LHCN-M2 (cell line): ENCODE measurements at places on chromosomes 5 and 9. TPM values are rescaled to one million over a fixed set of nuclear protein-coding genes. Genes with fewer than 3 reads are reported as not detected.

DNA sequence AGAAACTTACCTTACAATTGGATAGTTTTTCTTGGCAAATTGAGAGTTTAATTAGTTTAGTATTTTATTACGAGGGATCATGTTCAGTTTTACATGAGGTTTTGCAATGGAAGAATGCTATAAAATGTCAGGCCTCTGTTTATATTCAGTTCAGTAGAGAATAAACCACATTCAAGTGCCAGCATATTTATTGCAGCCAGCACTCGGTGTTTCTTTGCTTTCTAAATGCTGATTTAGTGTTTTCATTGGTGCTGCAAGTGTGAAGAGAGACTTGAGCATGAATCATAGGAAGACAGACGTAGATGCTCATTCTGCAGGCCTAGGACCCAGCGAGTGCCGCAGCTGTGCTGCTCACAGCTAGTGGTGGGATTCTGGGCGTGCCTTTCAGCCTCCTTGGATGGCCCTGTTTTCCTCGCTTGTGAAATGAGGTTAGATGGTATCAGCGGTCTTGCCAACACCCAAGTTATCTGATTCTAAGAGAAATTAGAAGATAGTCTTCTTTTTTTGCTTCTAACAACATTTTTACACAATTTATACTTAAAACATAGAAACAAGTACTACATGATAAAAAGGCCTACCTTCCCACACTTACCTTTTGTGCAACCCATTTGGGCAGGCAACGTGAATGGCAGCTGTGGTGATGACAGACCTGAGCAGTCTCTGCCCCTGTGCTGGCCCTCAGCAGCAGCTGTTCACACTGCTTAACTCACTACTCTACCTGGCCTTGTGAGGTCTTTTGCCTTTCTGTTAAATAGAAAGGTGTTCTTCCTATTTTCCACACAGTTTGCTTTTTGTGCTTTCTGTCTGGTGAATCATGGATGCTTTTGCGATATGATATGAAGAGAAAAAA, 26.8 kb upstream of the TNFAIP8 start:
- DNase-seq, result peak; percentile 81

DNA sequence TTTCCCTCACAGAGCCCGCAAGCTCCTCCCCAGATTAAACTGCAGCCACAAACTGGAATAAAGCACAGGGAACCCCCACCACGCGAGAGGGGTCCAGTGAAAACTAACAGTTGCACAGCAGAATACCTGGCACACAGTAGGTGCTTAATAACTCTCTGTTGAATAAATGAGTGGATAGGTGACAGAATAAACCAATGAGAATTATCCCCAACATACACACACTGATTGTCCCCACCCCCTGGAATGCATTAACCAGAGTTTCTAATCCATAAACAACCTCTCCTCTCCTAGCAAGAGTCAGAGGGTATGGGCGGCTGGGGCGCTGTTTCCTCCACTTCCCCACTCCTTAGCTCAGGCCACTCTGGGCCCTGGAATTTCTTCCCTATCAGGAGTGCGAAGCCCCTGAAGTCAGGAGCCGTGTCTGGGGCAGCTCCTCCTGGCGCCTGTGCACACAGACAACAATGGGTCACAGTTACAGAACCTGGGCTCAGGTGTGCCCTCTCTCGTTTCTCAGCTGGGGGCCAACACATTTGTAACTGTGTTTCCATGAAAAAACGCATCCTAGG, 27.6 kb downstream of the RAPGEF1 start:
- DNase-seq, result no peak

DNA sequence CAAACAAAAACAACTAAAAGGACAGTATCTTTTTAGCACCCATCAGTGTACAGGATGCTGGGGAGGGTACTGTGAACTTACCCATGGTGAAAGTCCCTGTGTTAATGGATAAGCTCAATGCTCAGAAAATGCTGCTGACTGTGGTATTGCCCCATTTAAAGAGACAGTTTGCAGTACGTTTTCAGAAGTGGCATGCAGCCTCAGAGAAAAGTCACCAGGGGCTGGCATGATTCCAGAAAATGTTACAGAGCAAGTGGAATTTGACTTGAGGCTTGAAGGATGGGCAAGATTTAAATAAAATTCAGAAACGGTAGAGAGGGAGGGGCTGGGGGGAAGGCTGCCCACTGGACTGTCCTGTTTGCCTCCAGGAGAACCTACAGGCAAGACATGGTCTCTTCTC, 7.2 kb downstream of the S1PR3 start:
- DNase-seq, result no peak

Gene HACD4
- 0.34 and 0.38 TPM in 2 replicates for total RNA-seq

Gene DNAJB5
- 18.3 and 20.8 TPM in 2 replicates for total RNA-seq

Gene CCDC187
- total RNA-seq, result not detected in 2 replicates

DNA sequence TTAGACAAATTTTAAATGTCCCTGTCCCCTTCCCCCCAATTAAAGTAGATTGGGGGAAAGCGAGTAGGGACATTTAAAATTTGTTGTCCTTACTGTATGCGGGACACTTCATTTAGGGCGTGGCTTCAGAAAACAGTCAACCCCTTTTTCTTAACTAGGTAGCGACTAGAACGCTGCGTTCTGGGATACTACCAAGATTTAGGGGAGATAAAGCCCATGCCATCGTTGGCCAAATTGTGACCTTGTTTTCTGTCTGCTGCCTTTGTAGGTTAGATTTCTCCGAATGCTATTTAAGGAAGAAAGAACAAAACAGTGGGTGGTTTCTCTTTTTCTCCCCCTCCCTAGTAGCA, 1.2 kb downstream of the CKS2 start:
- peak; percentile 32 for DNase-seq

GRCh38 chr5:179668391-179668790, 12.4 kb downstream of the CBY3 start:
- peak; percentile 56 for DNase-seq

- DNase-seq, result peak; percentile 82
Observed at GRCh38 chr9:22158927-22159346, 149.8 kb upstream of the CDKN2B start.

Gene C9orf50
- total RNA-seq, result not detected in 2 replicates

GRCh38 chr9:91073049-91073810, 271.6 kb downstream of the SYK start:
- DNase-seq, result no peak

DNA sequence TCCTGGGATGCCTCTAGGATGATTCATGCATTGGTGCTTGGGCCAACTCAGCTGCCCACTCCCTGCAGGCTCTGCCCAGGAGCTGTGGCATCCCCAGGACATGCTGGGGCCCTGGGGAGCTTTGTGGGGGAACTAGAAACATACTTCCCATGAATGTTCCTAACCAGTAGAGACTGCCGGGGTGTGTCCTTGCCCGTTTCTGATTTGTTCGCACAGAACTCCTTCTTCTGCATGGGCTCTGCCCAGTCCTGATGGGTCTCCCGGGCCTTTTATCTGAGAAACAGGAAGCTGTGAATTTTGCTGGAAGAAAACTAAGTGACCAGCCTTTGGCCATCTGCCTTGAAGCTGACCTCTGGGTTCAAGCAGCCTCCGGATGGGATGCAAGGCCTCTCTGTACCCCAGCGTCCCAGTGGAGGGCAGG, 71.6 kb upstream of the RNU6ATAC start:
- DNase-seq, result peak; percentile 47

Gene SLC4A9
- not detected in 2 replicates for total RNA-seq

- peak; percentile 53 for DNase-seq
Observed at GRCh38 chr5:147223948-147224791, 10.7 kb upstream of the STK32A start.

Gene LNPEP
- total RNA-seq, result 20.3 and 29.5 TPM in 2 replicates

- DNase-seq, result no peak
Observed at GRCh38 chr5:56327809-56328208, 94.7 kb upstream of the ANKRD55 start.

GRCh38 chr5:157793301-157793700, 49.8 kb downstream of the LSM11 start:
- DNase-seq, result no peak

DNA sequence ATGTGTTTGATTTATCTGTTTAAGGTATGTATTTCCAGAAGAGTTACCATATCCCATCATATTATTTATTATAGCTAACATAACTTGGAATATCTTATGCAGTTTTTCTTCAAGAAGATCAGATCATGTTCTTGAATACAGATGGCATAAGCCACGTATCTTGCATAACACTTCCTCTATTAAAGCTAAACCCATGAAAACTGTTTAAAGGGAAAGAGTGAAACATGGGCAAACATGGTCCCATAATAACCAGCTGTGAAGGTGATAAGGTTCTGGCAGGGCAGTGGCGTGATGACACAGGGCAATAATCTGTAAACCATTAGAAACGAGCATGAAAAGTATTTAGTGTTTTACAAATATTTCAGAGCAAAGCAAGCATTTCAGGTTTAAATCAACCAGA, 34.2 kb downstream of the EFNA5 start:
- DNase-seq, result no peak

Gene FOXD4L6
- total RNA-seq, result 0.38 TPM in 1 of 2 replicates, not detected in the other

Gene MAP1B
- 66.9 and 197 TPM in 2 replicates for total RNA-seq

Gene TUSC1
- total RNA-seq, result 11.7 and 14.1 TPM in 2 replicates

GRCh38 chr9:33943389-33943788, 105.3 kb downstream of the UBAP2 start:
- no peak for DNase-seq

DNA sequence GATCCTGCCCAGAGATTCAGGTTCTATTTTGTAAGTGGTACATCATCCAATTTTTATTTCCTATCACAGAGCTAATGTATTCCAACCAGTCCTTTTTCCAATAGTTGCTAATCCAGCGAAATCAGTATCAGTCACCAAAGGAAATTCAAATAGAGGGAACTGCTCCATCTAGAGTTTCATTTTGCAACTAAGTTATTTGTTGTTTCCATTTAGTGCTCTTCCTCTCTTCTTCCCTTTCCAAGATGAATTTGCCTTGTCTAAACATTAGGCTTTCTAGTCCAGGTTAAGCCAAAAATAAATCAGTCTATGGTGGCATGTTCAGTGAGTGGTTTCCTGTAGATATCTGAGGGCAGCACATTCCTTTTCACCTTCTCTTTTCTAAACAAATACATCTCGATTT, 79.8 kb upstream of the SPATA31D4 start:
- peak; percentile 32 for DNase-seq

DNA sequence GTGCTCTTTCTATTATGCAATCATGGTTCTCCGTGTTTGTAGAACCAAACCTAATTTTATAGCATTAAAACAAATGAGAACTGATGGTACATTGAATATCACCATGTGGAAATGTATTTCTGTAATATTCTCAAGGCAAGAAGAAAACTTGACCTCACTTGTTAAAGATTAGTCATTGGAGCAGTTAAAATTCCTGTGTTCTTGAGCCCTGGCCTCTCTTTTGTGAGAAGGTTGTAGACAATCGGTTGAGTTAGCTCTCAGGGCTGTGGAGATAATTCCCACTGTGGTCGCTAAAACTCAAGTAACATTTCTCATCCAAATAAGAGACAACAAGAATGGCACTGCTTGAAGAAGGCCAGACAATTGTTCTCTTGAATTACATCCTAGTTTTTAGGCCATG, 216.0 kb upstream of the KLF4 start:
- DNase-seq, result peak; percentile 27

DNA sequence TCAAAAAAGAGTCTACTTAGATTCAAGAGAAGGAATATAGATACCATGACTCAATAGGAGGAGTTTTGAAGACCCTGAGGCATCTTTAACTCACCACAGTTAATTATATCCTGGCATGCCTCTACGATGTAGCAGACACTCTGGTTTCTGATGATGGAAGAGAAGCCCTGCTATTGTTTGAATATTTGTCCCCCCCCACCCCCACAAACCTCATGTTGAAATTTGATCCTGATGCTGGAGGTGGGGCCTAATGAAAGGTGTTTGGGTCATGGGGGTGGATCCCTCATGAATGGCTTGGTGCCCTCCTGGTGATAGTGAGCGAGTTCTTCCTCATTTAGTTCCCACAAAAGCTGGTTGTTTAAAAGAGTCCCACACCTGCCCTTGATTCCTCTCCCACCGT, 147.9 kb upstream of the TBCA start:
- DNase-seq, result no peak

Gene C5orf46
- total RNA-seq, result not detected in 2 replicates

- no peak for DNase-seq
Observed at GRCh38 chr9:113462781-113463286, 693 bp upstream of the RGS3 start.

GRCh38 chr9:89868100-89868499, 263.3 kb downstream of the GADD45G start:
- no peak for DNase-seq

- DNase-seq, result no peak
Observed at GRCh38 chr9:123373946-123374345, 17.9 kb downstream of the CRB2 start.

DNA sequence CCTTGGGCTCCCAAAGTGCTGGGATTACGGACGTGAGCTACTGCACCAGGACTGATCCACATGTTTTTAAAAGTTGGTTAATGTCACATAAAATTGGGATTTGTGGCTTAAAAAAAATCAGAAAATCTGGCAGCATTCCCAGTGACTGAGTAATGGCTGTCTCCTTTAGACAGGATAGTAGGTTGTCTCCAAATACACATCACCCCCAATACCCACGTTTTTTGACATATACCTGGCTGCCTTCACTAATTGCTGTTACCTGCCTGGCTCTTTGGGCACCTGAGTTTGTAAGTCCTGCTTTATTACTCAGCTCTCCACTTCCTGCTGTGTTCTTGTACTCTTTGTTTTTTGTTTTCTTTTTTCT, 84.8 kb downstream of the KDM4C start:
- DNase-seq, result peak; percentile 60

DNA sequence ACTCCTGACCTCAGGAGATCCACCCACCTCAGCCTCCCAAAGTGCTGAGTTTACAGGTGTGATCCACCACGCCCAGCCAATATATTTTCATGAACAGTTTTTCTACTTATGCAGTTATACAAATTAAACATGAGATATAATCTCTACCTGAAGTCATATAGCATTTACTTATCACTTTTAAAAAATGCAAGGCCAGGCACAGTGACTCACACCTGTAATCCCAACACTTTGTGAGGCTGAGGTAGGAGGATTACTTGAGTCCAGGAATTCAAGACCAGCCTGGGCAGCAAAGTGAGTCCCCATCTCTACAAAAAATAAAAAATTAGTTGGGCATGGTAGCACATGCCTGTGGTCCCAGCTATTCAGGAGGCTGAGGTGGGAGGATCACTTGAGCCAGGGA, 164.7 kb upstream of the LHFPL2 start:
- DNase-seq, result no peak

DNA sequence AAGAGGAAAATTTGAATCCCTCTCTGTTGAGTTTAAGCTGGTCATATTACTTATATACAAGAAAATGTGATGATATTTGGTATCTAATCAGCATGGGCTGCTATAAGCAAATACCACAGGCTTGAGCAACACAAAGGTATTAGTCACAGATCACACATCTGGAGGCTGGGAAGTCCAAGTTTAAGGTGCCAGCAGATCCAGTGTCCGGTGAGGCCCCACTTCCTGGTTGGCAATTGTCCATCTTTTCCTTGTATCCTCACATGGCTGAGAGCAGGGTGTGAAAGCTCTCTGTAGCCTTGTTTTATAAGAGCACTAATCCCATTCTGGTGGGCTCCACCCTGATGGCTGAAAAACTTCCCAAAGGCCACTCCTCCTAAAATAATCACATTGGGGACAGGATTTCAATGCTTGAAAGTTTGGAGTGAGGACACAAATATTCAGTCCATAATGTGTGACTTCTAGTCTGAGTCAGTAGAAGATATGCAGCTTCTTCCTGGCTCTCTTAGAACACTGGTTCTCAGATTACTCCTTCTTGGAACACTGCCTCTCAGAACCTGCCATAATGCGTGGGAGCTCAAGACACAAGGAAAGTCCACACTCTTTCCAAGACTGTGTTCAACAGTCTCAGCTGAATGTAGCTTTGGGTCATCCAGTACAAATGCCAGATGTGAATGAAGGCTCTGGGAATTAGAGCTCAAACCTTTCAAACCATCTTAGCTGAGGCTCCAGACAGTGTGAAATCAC, 124.1 kb downstream of the PRDM9 start:
- no peak for DNase-seq

GRCh38 chr5:132510076-132510475, 19.5 kb upstream of the IRF1 start:
- DNase-seq, result peak; percentile 52

- DNase-seq, result peak; percentile 78
Observed at GRCh38 chr5:157718519-157718918, 12.7 kb upstream of the THG1L start.
